HS-27A (cell line): ENCODE measurements at places on chromosomes 5 and 9.

GRCh38 chr5:56176871-56177533 is 56.1 kb downstream of the ANKRD55 start:
- DNase-seq = no peak

DNA sequence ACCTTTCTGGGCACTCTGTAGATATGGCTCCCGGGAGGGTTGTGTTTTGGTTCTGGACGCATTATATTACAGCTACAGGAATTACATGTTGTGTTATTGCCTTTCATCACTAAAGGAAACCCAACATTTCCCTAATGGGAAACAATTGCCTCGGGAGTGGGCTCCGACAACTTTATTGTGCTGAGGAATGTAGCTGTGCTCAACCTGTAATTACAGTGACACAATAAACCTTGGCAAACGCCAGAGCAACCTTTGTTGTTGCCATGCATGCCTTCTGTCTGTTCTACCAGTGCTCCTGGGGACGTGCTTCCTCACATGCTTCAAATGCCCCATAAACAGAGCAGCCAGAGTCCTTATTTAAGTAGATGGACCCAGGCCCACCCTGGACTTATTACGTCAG is 182.4 kb downstream of the DIRAS2 start:
- DNase-seq = no peak

DNA sequence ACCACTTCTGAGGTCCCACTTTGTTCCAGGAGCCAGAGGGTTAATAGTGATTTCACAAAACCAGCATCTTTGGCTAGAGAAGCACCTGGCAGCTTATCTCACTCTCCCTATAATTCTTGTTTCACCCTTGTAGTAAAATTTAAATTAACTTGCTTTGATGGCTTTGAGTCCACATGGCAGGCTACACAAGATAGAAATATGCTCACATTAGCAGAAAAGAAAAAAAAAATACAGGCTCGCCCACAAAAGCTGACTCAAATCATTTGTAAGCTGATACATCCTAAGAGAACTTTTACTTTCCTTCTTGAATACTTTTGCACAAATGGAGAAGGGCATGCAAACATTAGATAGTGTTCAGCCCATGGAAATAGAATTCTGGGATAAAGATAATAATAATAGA is 36.2 kb downstream of the TNFSF15 start:
- DNase-seq = no peak

- no peak for DNase-seq
Observed at GRCh38 chr5:58107704-58108103, 352.2 kb downstream of the PLK2 start.

DNA sequence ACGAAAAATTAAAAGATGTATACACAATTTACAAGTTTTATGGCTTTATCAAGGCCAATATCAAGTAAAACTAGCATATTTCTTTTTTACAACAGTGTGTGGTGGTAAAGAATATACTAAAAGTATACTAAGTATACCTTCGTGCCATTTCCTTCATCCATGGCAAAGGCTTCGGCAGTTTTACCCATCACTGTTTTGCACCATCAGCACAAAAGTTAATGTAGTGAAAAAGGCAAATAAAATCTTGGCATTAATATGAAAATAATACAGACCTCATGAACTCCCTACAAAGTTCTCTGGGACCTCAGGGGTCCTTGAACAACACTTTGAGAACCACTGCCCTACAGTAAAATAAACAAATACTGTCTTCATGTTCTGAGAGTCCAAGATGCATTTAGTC is 312.3 kb upstream of the NREP start:
- no peak for DNase-seq

DNA sequence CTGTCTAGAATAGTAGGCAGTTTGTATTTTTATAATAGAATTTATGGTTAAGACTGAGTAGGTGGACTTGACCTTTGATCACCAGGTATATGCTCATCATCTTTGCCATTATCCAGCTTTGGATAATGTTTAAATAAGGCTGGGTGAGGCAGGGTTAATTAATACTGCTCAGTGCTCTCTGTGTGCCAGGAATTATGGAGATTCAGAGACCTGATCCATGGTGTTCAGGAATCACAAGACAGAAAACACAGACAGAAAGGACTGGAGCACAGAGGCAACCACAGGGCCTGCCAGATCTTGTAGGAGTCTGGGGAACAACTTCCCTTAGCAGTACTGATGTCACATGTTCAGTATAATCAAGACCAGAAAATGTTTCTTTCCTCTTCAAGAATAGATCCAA is 186.3 kb upstream of the ADCY2 start:
- DNase-seq = no peak

GRCh38 chr5:67515762-67516161 is 319.2 kb upstream of the CD180 start:
- DNase-seq = no peak

GRCh38 chr9:126437268-126437666 is 110.6 kb downstream of the MVB12B start:
- no peak for DNase-seq

DNA sequence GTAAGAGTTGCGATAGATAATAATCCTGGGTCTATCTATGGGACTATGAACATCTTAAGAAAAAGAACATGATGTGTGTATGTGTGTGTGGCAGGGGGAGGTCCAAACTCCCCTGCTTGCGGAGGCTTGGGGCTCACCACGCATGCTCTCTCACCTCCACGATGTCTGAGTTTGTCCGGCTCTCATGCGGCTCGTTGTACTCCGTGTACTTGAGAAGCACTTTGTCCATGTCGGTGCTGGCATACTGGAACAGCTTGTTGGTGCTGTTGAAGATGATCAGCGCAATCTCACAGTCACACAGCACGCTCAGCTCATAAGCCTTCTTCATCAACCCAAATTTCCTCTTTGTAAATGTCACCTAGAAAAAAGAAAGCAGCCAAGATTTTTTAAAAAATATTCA is 78.5 kb downstream of the MEF2C start:
- DNase-seq = no peak

GRCh38 chr9:114677418-114677817 is 4.6 kb downstream of the TEX48 start:
- peak; percentile 98 for DNase-seq

DNA sequence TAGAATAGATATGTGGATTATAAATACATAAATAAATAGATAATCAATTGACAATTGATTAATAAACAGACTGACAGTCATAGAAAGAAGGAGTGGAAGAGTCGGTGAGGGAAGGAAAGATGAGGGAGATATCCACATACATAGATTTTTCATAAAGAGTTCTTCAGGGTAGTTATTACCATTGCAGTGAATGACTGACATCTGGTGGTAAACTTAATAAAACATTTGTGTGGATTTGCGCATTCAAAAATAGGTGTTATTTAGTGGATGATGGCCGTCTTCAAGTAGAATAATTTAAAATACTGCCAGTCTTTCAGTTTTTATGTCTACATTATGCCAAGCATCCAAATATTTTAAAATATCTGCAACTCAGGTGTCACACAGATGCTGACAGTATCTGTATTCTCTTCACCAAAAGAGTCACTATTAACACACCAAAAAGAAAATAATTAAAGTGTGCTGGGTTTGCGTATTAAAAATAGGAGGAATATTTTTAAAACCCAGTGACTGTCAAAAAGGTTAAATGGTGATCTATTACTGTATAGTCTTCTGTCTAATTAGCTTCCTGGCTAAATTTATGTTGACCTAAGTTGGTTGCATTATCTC is 78.8 kb downstream of the GIN1 start:
- DNase-seq = no peak
